ENCODE measurements at places on chromosomes 12 and 14.

DNA sequence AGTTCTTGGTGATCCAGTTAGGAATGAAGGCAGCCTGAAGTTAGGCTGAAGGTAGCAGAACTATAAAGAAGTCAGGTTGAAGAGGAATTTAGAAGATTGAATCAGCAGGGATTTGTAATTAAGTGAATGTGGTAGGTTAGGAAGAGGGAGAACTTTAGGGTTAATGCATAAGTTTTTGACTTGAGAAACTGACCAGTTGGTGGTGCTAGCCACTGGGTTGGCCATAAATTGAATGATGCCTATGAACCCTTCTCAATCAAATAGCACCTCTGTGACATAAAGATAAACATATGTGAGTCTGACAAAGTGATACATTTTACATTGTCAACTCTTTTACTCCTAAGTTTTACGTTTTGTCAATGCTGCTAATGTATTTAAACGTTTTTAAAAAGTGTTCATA, 290.6 kb upstream of the NAV3 start:
- DNase-seq = no peak

DNA sequence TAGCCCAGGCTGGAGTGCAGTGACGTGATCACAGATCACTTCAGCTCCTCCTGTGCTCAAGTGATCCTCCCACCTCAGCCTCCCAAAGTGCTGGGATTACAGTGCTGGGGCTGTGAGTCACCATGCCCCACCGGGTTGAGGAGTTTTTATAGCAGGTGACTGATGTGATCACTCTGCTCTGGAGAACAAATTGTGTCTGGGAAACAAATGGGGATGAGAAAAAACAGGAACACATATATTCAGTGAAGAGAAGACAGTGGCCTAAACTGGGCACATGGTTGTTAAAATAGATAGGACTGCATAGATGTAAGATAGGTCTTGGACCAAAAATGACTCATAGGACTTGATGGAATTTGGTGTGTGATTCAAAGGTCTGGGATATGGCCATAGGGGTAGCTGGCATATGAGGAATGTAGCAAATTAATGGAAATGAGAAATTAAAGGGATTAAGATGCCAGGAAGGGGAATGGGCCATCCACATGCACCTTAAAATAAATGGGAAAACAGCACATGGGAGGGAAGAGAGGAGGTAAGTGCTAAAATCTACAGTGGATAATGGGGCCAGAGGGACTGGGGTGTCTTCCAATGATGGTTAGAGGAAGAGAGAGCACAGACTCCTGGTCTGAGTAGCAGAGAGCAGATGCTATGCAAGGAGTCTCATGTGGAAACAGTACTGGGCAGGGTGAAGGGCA, 11.2 kb downstream of the BCAT1 start:
- DNase-seq = no peak

DNA sequence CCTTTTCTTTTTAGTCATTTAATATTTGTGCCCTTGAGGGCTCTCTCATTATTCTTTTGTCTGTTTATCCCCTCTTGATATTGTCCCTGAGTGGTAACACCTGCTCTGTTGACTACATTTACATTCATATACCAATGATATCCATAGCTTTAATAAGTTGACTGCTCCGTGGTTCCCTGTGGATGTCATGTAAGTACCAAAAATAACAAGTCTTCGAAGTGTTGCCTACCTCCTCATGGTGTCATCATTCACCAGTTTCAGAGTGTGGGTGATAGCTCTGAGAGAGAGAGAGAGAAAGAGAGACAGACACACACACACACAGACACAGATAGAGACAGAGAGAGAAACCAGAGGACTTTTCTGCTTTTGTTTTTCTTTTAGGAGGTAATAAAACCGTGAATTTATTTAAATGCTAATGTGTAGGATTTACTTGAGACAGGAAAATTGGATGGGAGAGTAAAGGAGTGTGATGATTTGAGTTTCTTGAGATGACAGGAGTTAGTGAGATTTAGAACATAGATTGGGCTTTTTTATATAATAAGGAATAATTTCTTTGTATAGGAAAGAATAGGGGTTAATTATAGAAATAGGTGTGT, 52.2 kb downstream of the PAPOLA start:
- no peak for DNase-seq

- DNase-seq = no peak
These were observed 166.4 kb downstream of the RMST start for GRCh38 chr12:97628962-97629361.

GRCh38 chr14:70283156-70283555, 76.3 kb downstream of the COX16 start:
- no peak for DNase-seq

DNA sequence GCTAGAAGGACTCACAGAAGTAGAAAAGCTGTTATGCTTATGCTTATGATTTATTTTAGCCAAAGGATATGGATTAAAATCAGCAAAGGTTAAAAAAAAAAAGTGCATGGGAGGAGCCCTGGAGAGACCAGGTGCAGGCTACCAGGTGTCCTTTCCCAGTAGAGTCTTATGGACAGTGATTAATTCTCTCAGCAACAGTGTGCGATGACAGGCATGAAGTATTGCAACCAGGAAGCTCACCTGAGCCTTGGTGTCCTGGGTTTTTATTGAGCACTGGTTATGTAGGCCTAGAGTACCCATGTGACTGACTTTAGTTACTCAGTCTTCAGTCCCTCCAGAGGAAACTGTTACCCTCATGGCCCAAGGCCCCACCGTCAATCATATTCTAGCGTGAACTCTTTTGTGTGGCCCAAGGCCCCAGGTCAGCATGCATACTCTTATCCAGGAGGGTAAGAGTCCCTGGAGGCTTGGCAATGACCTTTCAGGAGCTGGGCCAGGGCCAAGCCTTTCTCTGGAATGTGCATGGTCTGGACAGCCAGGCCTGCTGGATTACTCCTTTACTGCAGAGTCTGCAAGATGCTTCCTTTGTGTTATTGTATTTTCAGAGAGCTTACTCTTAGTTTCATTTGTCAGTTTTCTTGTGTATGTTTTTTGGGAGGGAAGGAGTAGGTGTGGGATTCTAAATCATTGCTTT, 69.6 kb upstream of the RD3L start:
- no peak for DNase-seq

- no peak for DNase-seq
These were observed 102.5 kb upstream of the DIO2 start for GRCh38 chr14:80313806-80314205.

DNA sequence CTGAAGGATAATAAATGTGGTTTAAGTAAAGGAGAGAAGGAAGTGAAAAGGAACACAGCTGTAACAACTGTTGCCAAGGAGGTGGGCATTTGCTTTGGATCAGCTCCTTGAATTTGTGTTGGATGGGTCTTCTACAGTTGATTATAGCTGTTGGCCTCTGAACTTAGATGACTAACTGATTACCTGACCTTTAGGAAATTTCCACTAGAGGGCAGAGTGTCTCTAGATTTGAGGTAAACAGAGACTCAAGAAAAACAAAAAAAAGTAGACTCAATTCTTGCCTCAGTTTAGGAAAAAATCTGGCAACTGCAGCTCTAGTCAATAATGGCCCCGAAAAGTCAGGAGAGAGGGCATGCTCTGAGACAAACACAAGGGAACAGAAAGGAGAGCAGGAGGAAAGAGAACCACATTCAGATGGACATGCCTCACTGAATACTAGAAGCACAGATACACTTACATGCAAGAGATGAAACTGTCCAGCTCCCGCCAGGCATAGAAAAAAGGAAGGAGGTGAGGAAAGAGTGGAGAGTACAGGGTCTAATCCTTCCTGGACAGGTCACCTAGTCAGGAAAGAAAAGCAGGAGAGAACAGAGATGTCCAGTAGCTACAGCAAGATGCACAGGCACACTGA, 20.6 kb downstream of the COX14 start:
- no peak for DNase-seq

Measured in lung (tissue), 17 donors.